ENCODE measurements at places on chromosomes 12 and 14.

GRCh38 chr14:104113631-104114420 lies 24.6 kb upstream of the KIF26A start:
- peak; percentile 35 for DNase-seq

DNA sequence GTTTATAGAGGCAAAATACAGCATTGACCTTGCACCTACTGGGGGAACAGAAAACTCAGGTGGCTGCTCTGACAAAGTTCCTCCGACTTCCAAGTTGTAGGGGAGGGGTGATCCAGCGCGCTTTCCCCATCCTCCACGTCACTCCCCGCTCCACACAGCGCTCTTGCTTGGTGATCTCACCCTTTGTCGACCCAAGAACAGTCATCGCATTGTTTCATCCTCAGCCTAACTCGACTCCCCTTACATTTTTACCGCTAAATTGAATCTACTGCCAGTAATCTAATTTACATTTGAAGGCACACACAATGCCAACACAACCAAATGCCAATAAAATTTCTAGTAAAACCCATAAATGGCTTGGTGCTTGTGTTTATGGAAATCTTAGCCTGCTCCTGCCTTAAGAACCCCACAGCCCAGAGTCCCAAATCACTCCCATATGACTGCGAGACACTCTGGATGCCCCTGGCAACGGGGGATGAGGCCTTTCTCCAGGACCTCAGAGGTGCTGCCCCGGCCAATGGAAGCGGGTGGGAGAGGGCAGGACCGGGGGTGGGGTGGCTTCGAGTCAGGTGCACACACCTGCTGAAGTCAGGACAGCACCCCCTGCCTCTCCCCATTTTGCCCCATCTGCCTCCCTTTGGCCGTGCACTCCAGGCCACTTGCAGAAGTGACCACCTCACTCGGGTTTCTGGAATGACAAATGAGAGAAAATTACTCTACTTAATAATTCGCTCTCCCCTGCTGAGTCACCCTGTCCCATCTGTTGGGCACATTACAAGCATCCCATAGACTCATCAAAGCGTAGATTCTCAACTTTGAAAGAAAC lies 98.2 kb upstream of the GSC start:
- no peak for DNase-seq

DNA sequence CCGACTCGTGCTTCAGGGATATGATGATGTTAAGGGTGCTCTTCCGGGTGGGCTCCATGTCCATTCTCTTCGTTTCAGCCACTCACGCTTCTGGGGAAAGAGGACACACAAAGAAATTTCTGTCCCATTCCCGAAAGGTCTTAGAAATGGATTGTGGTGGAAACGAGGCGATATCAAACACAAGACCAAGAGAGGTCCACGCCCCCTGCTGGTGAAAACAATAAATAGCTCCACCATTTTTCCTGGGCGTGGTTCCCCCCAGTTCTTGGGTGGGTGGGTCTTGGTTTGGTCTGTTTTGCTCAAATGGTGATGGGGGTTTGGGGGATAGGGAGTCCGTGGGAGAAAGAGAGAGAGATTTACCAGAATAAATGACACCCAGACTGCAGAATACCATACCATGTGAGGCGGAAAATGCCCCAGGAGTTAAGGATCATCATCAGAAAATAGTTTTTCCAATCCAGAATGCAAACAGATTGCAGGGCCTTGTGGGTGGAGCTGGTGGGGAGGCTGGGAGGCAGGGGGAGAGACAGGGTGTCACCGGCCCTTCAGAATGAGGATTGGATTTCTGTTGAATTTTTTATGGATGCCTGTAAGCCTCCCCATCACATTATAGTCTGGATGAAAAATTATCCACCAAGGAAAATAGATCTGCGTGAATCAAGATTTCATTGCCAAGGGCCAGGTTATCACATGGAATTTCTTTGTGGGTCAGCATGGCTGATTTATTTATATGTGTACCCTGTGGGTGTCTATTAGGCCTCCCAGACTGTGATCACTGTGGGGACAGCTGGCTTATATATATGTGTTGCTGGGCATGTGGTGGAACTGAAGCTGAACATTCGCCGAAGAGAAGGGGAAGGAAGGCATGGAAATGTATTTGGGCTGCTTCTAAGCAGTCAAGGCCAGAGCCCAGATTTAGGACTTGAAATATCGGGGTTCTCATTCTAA lies 55.8 kb downstream of the SRRM4 start:
- DNase-seq, result no peak

GRCh38 chr14:50605766-50606165 lies 45.8 kb downstream of the ATL1 start:
- no peak for DNase-seq

- DNase-seq, result no peak
These were observed 23.0 kb downstream of the ZFHX2 start for GRCh38 chr14:23528555-23528954.

GRCh38 chr12:101051901-101052550 lies 158.0 kb downstream of the SLC5A8 start:
- no peak for DNase-seq

DNA sequence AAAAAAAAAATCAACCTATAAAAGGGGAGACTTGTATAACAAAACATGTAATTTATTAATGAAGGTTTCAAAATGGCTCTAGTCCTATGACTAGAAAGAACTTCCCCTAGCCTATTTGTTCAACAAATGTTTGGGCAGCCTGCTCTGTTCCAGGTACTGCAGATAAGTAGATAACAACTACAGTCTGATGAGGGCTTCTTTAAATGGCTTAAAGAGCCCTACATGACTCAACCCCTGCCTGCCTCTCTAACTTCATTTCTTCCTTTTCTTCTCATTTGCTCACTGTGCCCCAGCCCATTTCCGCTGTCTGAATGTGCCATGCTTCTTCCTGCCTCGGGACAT lies 21.5 kb downstream of the ALDH6A1 start:
- DNase-seq, result no peak

DNA sequence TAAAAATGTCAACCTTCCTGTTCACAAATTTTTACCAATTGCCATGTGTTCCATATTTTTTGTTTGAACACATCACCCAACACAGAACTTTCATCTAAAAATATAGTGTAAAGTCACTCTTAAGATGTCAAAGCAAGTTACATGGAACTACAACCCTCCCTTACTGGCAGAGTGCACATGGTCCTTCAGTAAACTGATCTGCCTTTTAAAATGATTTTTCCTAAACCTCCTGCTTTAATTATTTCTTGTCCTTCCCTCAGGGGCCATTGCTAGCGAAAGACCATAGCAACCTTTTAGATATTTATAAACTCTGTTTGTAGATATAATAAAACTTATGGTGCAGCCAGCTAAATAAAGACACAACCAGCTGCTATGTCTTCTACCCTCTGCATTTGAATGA lies 255.2 kb upstream of the FAR2 start:
- DNase-seq, result no peak

GRCh38 chr14:23430016-23430722 lies 5.3 kb downstream of the MYH7 start:
- peak; percentile 33 for DNase-seq

- no peak for DNase-seq
These were observed 106.8 kb downstream of the CALM1 start for GRCh38 chr14:90503582-90503981.

DNA sequence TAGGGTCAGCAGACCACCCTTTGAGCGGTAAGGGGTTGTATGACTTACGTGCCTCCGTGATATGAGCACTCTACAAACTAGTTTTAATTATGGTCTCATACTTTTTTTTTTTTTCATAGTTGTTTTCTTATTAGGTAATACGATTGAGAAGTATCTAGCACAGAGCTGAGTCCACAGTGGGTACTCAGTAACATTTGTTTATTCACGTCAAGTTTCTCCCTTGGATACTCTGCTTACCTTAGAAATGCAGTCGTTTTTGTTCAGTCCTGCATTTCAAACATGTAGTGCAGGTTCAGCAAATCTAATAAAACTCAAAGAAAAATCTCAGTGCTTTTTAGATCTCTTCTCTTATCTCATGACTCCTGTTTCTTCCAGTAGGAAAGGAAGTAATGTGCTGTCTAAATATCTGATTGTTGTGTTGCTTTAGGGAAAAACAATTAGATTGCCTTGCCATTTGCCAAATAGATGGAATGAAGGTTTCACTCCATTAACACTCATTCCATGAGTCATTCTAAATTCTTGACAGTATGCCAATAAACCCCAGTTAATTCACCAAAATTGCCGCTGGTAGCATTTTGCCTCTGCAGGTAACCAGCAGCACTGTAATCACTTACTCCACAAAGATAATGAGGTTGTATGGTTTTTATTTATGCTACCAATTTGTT lies 118.9 kb downstream of the PTCSC3 start:
- DNase-seq, result no peak

DNA sequence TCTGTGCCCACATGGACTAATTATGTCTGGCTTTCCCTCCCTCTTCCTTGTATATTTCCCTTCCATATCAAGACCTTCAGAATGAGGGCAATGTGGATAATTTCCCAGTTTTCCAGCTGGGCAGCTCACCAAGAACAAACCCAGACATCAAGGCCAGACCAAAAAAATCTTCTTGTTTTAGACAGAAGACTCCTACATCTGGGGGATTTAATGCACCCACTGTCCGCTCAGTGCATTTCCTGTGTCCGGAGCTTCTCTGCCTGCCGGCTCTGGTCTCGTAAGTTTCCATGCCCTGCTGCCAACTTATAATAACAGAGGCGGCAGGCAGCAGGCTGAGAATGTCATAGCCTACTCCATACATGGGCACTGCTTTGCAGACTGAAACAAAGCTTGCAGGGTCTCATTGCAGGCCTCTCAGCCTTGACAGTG lies 207.2 kb upstream of the BCL2L14 start:
- DNase-seq, result peak; percentile 63

GRCh38 chr14:105847400-105847799 lies 321.0 kb downstream of the TMEM121 start:
- DNase-seq, result no peak

DNA sequence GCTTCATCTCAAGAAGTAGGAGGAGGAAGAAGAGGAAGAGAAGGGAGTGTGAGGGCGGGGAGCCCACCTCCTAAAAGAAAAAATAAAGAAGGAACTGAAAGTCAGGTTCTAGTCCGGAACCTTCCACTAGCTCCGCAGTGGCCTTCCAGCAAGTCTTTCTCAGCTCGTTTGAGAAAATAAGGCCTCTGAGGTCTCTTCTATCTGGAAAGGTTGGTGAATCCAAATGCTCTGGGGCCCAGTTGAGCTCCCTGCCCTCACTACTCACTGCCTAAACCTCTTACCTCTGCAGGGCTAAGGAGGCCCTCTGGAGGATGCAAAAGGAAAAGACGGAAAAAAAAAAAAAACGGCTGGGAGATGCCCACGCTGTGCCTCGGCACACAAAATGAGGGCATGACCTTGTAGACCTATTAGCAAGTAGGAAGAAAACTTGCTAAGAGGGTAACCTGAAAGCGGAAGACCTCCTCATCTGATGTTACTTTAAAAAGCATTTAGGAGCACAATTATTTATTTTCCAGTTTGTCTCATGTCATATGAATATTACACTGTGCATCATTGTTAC lies 35.9 kb downstream of the FBLN5 start:
- DNase-seq, result no peak

GRCh38 chr14:34319140-34319539 lies 142.9 kb downstream of the SPTSSA start:
- DNase-seq, result no peak

- no peak for DNase-seq
These were observed 144.6 kb downstream of the RAD51B start for GRCh38 chr14:67963960-67964812.

DNA sequence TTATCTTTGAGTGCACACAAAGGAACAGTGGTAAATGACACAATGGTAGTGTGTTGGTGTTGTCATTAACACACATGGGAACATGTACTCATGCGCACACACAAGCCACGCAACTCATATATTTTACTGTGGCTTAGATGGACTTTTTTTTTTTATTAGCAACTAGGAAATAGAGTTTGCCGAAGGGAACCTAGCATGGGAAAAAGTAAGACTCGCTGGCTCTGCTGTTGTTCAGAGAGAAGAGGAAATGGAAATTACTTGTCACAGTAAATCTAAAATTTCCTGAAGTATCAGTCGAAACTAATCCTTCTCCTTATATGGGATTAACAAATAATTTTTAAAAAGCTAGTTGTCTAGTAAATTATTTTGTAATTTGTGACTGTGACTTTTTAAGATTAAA lies 33.7 kb upstream of the IL22 start:
- DNase-seq, result no peak

DNA sequence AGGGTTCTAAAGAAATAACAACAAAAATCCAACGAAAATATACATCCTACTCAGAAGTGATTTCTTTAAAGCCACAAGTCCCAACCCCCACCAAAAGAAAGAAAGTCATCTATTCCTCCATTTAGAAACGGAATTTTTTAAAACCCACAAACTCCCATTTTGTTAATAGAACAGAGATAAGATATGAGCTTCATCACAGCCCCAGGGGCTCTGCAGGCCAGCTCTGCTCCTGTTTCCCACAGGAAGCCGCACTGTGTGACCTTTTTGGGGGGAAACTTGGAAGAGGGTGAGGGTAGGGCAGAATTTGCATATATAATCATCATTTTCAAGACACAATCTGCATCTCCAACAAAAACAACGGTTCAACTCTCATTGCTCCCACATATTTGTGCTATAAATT lies 2.8 kb downstream of the FBXL14 start:
- no peak for DNase-seq

DNA sequence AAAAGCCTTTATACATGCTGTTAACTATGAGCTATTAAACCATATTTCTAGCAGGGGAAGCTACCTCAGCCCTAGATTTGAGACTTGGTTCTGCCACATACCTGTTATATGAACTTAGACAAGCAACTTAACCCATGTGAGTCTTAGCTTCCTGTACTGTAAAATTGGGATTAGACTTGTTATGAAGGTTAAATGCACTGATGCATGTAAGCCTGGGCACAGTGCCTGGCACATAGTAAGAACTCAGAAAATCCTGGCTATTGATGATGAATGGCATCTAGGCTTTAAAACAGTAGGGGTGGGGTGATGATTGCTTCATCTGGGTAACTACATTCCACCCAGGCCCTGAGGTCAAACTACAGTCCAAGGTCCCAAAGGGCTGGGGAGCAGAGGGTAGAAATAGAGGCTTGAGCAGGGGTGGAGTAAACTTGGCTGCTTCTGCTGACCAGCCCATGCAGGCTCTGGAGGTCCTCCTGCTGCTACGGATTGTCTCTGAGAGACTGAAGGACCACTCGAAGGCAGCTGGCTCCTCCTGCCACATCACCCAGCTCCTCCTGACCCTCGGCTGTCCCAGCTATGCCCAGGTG lies 11.3 kb downstream of the ESPL1 start:
- DNase-seq, result no peak

- DNase-seq, result no peak
These were observed 11.4 kb downstream of the ANKRD9 start for GRCh38 chr14:102497998-102498677.
